Adipose tissue (tissue), 3 donors: ENCODE measurements at places on chromosomes 11 and 22. TPM values are rescaled to one million over a fixed set of nuclear protein-coding genes. Genes with fewer than 3 reads are reported as not detected.

Gene OR8G1
- not detected for polyA plus RNA-seq

Gene AP1B1
- 36.1 TPM for polyA plus RNA-seq

Gene OR51E2
- 0.10 TPM for polyA plus RNA-seq

Gene KREMEN1
- polyA plus RNA-seq, result 9.4 TPM

Gene TSSC4
- polyA plus RNA-seq, result 58.0 TPM

Gene SYCE3
- polyA plus RNA-seq, result not detected

Gene PLEKHA7
- polyA plus RNA-seq, result 11.9 TPM

Gene CHRNA10
- 0.73 TPM for polyA plus RNA-seq

Gene TRIM48
- not detected for polyA plus RNA-seq

Gene TNNT3
- 12.7 TPM for polyA plus RNA-seq

Gene OR4D10
- not detected for polyA plus RNA-seq

Gene TOP3B
- 11.4 TPM for polyA plus RNA-seq

Gene KAT5
- 41.6 TPM for polyA plus RNA-seq

Gene SMC1B
- polyA plus RNA-seq, result 0.01 TPM

Gene CASTOR1
- polyA plus RNA-seq, result 19.3 TPM

Gene IRAG1
- polyA plus RNA-seq, result 8.5 TPM

Gene TSPAN18
- 14.4 TPM for polyA plus RNA-seq

Gene SLC15A3
- polyA plus RNA-seq, result 43.4 TPM

Gene TMEM123
- polyA plus RNA-seq, result 33.1 TPM

Gene PARVG
- polyA plus RNA-seq, result 7.3 TPM

Gene FOLR2
- 52.4 TPM for polyA plus RNA-seq

Gene OR4D5
- polyA plus RNA-seq, result not detected

Gene MYBPC3
- 3.1 TPM for polyA plus RNA-seq

Gene KRTAP5-2
- not detected for polyA plus RNA-seq

Gene OR56A3
- polyA plus RNA-seq, result not detected

Gene APOA4
- 1.4 TPM for polyA plus RNA-seq

Gene YPEL1
- polyA plus RNA-seq, result 1.5 TPM

Gene HEPACAM
- 2.6 TPM for polyA plus RNA-seq

Gene PPP2R5B
- polyA plus RNA-seq, result 17.9 TPM

Gene NLRP14
- polyA plus RNA-seq, result not detected

Gene APOA1
- 3.5 TPM for polyA plus RNA-seq

Gene MUC2
- polyA plus RNA-seq, result 0.31 TPM

Gene MAFF
- polyA plus RNA-seq, result 168 TPM

Gene OR4C15
- polyA plus RNA-seq, result not detected
